HepG2 (cell line): ENCODE measurements at places on chromosomes 11 and 22.

- peaks cover 25% of the 10 kb centered on the region; the same call in 2 of the 3 replicates for H3K36me3 ChIP-seq
- H3K27ac ChIP-seq, result peak overlapping the region; percentile 82
- H3K27me3 ChIP-seq, result no peaks in the 10 kb centered on the region; the same call in 2 of the 3 replicates
Measured at GRCh38 chr11:72102631-72102945, 509 bp downstream of the LAMTOR1 start.

- peaks cover 3% of the 10 kb centered on the region for H3K36me3 ChIP-seq
- H3K27ac ChIP-seq, result no peak overlapping the region
- peaks cover 13% of the 10 kb centered on the region for H3K4me1 ChIP-seq
- H3K4me3 ChIP-seq, result no peak overlapping the region
- H3K27me3 ChIP-seq, result no peaks in the 10 kb centered on the region
Measured at GRCh38 chr11:106012744-106013143, 9.3 kb downstream of the MSANTD4 start.

- H3K4me3 ChIP-seq, result no peak overlapping the region
- no peaks in the 10 kb centered on the region for H3K4me1 ChIP-seq
- no peak for DNase-seq
- no peaks in the 10 kb centered on the region for H3K36me3 ChIP-seq
- no peak overlapping the region for H3K27ac ChIP-seq
Measured at GRCh38 chr11:123543797-123544196, 110.6 kb downstream of the SCN3B start.

DNA sequence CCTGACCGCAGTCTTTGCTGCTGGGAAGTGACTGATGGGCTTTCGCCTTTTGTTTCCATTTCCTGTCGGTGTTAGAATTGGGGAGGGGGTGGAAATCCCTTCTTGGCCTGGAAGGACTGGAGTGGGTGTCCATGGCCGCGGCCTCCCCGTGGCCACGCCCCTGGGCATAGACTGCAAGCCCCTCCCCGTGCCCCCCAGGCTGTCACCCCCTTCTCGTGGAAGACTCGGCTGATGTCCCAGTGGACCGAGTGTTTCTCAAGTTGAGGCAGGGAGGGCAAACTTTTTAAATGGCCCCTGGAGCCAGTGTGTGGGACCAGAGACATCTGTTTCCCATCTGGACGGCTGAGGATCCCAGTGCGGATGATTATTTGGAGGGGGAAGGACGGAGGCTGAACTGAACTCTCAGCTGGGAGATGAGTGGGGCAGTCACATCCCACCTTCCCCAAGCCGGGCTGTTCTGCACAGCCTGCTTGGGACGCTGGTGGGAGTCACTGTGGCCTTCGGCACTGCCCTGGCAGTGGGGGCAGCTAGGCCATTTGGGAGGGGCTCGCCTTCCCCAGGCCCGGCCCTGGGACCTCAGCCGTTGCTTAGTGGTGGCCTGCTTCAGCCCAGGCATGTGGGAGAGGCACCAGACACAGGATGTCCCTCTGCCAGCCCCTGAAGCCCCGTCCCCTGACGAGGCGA, 1.6 kb downstream of the CD81 start:
- DNase-seq, result no peak
- H3K4me1 ChIP-seq, result peaks cover 7% of the 10 kb centered on the region; the same call in 1 of the 2 replicates
- peaks cover 77% of the 10 kb centered on the region for H3K27me3 ChIP-seq
- no peak overlapping the region for H3K27ac ChIP-seq
- no peak overlapping the region for H3K4me3 ChIP-seq
- H3K36me3 ChIP-seq, result no peaks in the 10 kb centered on the region

GRCh38 chr11:126917531-126918204, 82.9 kb downstream of the KIRREL3 start:
- no peaks in the 10 kb centered on the region for H3K4me1 ChIP-seq
- H3K27ac ChIP-seq, result no peak overlapping the region

DNA sequence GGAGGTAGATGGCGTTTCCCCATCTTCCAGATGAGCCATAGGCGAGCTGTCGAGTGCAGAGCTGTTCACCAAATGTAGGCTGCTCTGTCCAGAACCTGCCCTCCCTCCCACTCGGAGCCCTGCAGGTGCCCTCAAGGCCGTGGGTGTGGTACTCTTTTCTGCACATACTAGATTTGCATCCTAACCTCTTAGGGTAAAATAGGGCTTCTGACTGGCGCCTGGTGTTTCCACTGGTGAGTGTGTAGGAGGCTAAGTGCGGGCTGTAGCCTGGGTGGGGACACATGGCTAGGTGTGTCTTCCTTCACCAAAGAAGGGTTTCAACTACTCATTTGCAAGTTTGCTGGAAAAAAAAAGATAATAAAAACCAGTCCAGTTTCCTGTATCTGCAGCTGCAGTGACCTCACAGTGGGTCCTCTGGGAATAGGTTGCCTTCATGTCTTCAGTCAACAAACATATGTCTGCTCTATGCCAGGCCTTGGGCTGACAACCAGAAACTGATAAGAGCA, 8.5 kb downstream of the BIK start:
- no peak overlapping the region for H3K27ac ChIP-seq
- H3K4me3 ChIP-seq, result no peak overlapping the region
- H3K4me1 ChIP-seq, result peaks cover 28% of the 10 kb centered on the region
- no peaks in the 10 kb centered on the region; the same call in 1 of the 2 replicates for H3K27me3 ChIP-seq
- no peak for DNase-seq

GRCh38 chr11:73292525-73292894, 15.6 kb upstream of the ARHGEF17 start:
- no peak overlapping the region for H3K4me3 ChIP-seq
- H3K27me3 ChIP-seq, result peaks cover 4% of the 10 kb centered on the region
- H3K4me1 ChIP-seq, result peaks cover 18% of the 10 kb centered on the region
- DNase-seq, result no peak
